ENCODE measurements at places on chromosomes 3 and 15. TPM values are rescaled to one million over a fixed set of nuclear protein-coding genes. Genes with fewer than 3 reads are reported as not detected.

- peak; percentile 12 for DNase-seq
These were observed at the start of gene ALDH1A2 for GRCh38 chr15:58065445-58066041. Gene ALDH1A2, minus strand, starts transcription at chr15:58065711. Its CDS starts 61 bp downstream, at chr15:58065650.

DNA sequence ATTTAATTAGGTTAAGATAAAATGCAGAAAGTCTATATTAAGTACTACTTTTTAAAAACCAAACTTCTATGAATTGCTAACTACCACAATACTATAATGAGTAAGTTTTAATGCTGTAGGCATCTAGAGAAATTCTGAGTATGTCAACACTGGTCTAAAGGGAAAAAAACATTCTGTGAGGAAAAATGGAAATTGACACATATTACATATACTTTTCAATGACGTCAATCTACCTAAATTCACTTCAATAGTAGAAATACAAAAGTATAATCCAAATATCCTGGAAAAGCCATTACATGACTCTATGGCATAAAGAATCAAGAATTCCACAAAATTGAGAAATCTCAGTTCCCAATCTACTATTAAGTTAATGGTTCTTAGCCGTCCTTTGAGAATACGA, 2.2 kb downstream of the SECISBP2L start:
- no peak for DNase-seq

DNA sequence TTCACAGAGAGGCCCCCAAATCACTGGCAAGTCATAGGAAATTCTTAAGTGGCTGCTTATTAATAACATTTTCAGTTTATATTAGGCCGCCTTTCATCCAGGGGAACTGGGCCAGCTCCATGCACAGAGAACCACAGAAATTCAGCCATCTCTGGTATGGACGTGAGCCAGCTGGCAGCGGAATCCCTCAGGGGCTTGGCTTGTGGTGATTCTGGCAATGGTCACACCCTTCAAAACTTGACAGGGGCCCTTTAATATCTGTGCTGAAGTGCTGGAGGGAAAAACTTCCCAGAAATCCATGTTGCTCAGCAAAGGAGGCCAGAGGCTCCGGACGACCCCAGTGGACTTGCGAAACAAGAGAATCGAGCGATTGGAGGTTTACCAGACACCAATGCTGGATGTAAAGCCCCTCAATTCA, 11.3 kb downstream of the PRICKLE2 start:
- DNase-seq = no peak

- no peak for DNase-seq
These were observed 29.6 kb upstream of the CSTA start for GRCh38 chr3:122295266-122296062.

DNA sequence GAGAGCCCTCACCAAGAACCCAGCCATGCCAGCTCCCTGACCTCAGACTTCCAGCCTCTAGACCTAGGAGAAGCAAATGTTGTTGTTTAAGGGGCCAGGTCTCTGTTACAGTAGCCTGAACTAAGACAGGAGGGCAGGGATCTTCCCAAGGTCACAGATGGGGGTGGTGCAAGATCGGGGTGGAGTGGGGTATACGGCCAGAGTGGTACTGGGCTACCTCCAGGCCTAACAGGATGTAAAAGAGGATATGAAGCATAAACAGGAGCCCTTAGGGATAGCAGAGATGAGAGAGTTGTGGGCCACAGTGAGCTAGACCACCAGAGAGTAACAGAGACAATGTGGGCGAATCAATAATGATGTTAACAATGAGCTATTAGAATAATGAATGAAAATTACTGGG, 82.9 kb downstream of the TOP2B start:
- no peak for DNase-seq

DNA sequence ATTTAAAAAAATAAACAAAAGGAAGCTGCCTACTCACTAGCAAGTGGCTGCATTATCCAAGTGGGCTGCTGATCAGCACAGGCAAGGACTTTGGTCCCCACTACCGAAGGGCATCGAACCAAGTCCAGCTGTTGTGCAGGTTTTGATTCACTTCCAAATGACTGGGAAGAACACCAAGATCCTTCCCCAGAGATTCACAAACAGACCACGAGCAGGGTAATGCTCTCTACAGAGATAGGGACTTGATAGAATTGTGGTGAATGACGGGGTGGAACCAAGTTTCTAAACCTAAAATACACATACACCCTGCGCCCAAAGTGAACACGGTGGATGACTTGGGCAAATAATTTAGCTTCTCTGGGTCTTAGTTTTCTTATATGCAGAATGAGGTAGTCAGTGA, 203.7 kb upstream of the ICE2 start:
- no peak for DNase-seq

DNA sequence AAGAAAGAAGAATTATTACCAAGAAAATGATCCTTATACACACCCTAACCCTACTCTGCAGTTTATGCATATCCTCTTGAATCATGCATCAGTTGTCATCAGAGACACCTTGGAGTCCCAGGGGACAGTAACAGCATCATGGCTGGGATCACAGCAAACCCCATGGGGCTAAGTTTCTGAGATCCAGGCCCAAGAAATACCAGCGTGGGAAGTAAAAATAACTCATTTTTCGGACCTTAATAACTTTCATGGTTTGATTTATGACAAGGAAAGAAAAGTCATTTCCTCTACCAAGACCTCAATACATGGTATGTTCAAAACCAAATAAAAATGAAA, 38.8 kb upstream of the B3GNT5 start:
- no peak for DNase-seq

DNA sequence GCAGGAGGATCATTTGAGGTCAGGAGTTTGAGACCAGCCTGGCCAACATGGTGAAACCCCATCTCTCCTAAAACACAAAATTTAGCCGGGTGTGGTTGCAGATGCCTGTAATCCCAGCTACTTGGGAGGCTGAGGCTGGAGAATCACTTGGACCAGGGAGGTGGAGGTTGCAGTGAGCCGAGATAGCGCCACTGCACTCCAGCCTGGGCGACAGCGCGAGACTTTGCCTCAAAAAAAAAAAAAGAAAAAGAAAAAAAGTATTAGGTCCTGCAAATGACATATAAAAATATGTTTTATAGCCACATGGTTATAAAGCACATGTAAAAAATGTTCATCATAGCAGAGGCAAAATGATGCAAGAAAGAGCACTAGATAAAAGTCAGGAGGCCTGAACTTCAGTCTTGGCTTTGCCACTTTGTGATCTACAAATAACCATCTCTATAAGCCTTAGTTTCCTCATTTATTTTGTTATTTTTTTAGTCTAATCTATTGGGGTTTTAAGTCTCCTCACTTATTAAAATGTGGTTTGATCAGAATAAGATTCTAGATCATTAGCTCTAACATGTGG, 4.9 kb downstream of the SLC12A6 start:
- DNase-seq = no peak

DNA sequence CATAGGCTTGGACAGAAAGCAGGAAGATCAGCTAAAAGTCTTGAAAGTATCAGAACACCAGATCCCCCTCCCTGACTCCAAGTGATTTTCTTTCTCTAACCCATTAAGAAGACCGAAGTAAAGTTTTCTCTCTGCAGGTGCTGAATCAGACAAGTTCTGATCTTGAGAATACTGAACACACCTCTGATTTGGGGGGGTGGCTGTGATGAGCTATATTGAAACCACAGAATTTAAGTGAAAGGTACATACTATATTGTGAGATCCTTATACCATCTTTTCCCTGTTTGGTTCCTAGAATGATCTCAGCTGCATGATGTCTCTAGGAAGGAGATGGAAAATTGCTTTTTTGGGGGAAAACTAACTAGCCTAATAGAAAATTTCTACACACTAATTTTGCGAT, 196.0 kb downstream of the DIPK2A start:
- no peak for DNase-seq

The GPR62 gene
- total RNA-seq = 0.18 TPM

The CNOT10 gene
- total RNA-seq = 53.6 TPM

The KIF7 gene
- total RNA-seq = 16.2 TPM
